ENCODE measurements at places on chromosomes 1 and 21. TPM values are rescaled to one million over a fixed set of nuclear protein-coding genes. Genes with fewer than 3 reads are reported as not detected.

DNA sequence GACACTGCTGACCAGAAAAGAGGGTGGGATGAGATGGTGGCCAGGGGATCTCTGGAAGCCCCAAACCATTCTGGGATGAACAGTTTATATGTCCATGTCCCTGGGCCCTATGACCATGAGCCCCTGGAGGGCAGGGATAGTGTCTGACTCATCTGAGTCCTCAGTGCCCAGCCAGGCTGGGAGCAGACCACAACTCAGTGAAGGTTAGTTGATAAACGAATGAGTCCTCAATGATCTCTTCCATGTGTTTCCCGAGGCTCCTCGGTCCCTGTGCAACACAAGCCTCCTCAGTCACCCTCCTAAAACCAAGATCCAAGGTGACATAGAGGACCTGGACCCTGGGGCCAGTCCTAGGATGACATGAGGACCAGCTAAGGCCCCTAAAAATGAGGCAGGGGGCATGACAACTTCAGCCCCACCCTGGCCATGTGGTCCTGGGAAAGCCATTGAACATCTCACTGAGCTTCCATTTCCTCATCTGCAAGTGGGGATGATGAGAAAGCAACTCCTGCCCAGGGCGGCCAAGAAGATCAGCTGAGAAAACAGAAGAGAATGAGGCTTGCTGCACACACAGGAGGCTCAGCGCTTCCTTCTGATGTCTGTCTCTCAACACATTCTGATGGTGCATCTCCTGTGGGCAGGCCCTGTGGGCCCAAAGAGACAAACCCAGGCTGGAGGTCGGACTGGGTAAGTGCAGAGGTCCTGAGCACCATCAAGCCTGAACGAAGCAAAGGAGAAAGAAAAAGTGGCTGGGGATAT, 86.3 kb downstream of the GLIS1 start:
- H3K4me3 ChIP-seq: no peak overlapping the region
- H3K27ac ChIP-seq: no peak overlapping the region
- no peak for DNase-seq
- no peaks in the 10 kb centered on the region for H3K4me1 ChIP-seq
- H3K27me3 ChIP-seq: peaks cover 4% of the 10 kb centered on the region
- no peaks in the 10 kb centered on the region for H3K36me3 ChIP-seq

GRCh38 chr1:21530368-21531016, 21.3 kb downstream of the ALPL start:
- no peak overlapping the region for H3K4me3 ChIP-seq
- H3K4me1 ChIP-seq: peaks cover 17% of the 10 kb centered on the region
- no peaks in the 10 kb centered on the region for H3K36me3 ChIP-seq
- H3K27ac ChIP-seq: no peak overlapping the region
- no peak for DNase-seq

The LRRC47 gene
- polyA plus RNA-seq: 25.2 TPM

DNA sequence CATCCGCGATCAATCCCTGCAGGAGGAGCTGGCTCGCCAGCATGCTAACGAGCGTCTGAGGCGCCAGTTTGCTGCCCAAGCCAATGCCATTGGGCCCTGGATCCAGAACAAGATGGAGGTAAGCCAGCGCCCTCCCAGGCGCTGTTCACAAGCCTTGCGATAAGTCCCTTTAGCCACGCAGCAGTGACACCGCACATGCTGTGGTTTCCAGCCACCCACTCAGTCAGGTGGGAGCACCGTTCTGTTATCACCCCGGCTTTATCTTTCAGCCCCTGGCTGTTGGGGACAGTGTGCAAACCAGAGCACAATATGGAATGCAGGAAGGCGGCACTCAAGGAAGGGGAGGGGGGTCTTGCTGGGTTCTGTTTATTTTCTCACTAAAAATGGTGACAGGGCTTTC, 41.1 kb upstream of the MTR start:
- no peaks in the 10 kb centered on the region for H3K27me3 ChIP-seq
- no peaks in the 10 kb centered on the region for H3K36me3 ChIP-seq
- DNase-seq: no peak
- H3K4me3 ChIP-seq: no peak overlapping the region

The LORICRIN gene
- polyA plus RNA-seq: not detected

The LMOD1 gene
- not detected for polyA plus RNA-seq

- no peaks in the 10 kb centered on the region for H3K4me1 ChIP-seq
- H3K36me3 ChIP-seq: no peaks in the 10 kb centered on the region
- no peaks in the 10 kb centered on the region for H3K27me3 ChIP-seq
- no peak overlapping the region for H3K4me3 ChIP-seq
- no peak for DNase-seq
Observed at GRCh38 chr21:41749286-41749685, 17.6 kb downstream of the RIPK4 start.

DNA sequence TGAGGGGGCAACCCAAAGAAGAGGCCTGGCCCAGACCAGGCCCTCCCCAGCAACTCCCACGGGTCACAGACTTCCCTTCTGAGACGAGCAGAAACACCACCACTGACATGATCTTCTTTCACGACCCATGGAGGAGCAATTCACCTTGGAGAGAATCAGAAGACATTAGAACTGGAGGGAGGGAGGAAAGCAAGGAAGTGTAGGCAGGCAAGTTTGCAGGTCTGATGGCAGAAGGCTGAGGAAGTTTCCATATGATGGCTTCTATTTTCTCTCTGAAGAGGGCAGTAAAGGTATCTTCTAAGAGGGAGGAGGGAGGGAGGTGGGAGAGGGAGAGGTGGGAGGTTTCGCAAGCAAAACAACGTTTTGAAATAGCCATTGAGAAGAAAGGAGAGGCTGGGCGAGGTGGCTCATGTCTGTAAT, 1.4 kb upstream of the UBXN10 start:
- no peaks in the 10 kb centered on the region for H3K36me3 ChIP-seq
- H3K4me1 ChIP-seq: peaks cover 19% of the 10 kb centered on the region
- no peak for DNase-seq
- H3K4me3 ChIP-seq: no peak overlapping the region
- H3K27me3 ChIP-seq: peaks cover 30% of the 10 kb centered on the region
- no peak overlapping the region for H3K27ac ChIP-seq

- H3K27ac ChIP-seq: no peak overlapping the region
- H3K36me3 ChIP-seq: no peaks in the 10 kb centered on the region
- H3K27me3 ChIP-seq: no peaks in the 10 kb centered on the region
- no peak for DNase-seq
- H3K4me3 ChIP-seq: no peak overlapping the region
Observed at GRCh38 chr1:183871142-183871541, 66.2 kb downstream of the RGL1 start.

DNA sequence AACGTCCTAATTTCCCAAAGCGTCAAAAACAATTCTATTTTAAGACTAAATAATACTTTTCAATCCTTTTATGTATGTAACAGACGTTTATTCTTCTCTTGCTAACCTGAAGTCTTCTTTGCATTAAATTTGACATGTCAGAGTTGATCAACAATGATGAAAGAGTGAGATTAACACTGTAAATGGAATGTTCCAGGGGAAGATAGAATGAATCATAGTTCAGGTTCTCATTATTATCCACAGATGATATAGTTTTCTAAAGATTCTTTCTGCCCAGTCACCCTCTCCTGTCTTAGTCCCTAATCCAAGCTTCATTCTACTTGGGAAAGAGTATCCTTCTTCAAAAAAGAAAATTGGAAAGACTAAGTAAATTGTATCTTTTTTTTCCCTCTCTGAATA, 38.9 kb downstream of the SDCCAG8 start:
- no peak overlapping the region for H3K4me3 ChIP-seq
- H3K27me3 ChIP-seq: no peaks in the 10 kb centered on the region
- H3K4me1 ChIP-seq: no peaks in the 10 kb centered on the region
- DNase-seq: no peak
- H3K27ac ChIP-seq: no peak overlapping the region

DNA sequence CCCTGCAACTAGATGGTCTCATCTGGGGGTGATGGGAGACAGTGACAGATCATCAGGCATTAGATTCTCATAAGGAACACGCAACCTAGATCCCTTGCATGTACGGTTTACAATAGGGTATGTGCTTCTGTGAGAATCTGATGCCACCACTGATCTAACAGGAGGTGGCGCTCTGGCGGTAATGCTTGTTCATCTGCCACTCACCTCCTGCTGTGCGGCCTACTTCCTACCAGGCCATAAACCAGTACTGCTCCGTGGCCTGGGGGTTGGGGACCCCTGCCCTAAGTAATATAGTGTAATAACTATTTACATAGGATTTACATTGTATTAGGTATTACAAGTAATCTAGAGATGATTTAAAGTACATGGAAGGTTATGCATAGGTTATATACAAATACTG, 134.9 kb downstream of the CLEC20A start:
- no peak for DNase-seq
- no peak overlapping the region for H3K4me3 ChIP-seq
- H3K4me1 ChIP-seq: no peaks in the 10 kb centered on the region
- H3K27ac ChIP-seq: no peak overlapping the region
- H3K27me3 ChIP-seq: no peaks in the 10 kb centered on the region
- H3K36me3 ChIP-seq: no peaks in the 10 kb centered on the region

DNA sequence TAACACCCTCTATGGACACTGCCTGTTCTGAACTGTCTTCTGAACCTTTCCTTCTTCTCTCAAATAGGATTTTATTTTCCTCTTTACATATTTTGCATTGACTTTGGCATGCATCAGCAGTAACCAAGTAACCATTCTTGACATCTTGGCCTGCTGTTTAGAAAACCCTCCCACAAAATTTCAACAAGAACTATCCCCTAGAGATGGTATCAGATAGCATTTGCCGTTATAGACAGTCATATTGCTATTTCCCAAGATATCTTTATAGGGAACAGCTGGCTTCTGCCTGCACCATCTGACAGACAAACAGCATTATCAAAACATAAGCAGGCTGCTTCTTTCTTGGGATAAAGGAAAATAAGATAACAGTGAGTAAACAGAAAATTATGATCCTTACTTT, 54.7 kb downstream of the LHX8 start:
- no peak overlapping the region for H3K4me3 ChIP-seq
- H3K27me3 ChIP-seq: no peaks in the 10 kb centered on the region
- no peaks in the 10 kb centered on the region for H3K36me3 ChIP-seq

DNA sequence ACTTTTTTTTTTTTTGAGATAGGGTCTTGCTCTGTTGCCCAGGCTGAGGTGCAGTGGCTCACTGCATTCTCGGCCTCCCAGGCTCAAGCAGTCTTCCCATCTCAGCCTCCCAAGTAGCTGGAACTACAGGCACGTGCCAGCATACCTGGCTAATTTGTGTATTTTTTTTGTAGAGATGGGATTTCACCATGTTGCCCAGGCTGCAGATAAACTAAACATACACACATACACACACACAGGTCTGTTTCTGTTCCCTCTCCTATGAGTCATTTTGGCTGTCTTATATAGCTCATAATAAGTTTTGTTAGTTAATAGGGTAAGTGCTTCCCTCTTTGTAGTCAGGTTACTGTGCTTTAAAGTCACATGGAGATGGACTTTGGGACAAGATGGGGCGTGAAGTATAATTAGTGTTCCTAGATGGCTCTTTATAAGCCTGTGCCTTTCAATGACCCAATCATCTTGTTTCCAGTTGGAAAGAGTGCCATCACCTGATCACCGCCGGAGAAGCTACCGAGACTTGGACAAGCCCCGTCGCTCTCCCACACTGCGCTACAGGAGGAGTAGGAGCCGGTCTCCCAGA, 9.1 kb downstream of the PRPF38A start:
- H3K27me3 ChIP-seq: no peaks in the 10 kb centered on the region
- peaks cover 25% of the 10 kb centered on the region for H3K36me3 ChIP-seq
- H3K4me1 ChIP-seq: no peaks in the 10 kb centered on the region
- H3K4me3 ChIP-seq: no peak overlapping the region
- no peak overlapping the region for H3K27ac ChIP-seq
- DNase-seq: no peak

GRCh38 chr1:227562933-227563323, 428 bp upstream of the ZNF678 start:
- DNase-seq: no peak
- no peaks in the 10 kb centered on the region for H3K36me3 ChIP-seq
- H3K27ac ChIP-seq: no peak overlapping the region

The LRRC40 gene
- 8.4 TPM for polyA plus RNA-seq

The SPRR2E gene
- polyA plus RNA-seq: not detected

The IL23R gene
- not detected for polyA plus RNA-seq

DNA sequence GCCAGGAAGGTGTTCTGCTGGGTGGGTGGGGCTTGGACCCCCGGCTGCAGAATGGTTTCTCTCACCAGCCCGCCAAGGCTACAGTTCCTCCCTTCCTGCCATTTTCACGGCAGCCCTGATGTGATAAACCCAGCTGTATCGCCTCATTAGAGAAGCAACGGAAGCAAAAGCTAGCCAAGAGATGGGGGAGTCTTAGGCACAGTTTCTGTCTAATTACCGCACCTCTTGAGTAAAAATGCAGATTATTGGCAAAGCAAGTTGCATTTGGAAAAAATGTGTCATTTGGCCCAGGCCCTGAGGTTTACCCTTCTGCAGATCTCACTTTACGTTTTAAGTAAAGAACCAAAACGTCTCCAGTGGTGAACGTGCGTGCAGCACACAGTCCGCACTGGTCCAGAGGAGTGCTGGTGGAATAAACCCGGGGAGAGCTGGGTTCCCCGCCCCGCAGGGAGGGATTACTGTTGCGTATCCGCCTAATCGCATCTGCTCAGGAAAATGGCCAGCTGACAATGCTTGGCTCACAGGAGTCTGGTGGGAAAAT, 109.9 kb downstream of the GALNT2 start:
- peaks cover 7% of the 10 kb centered on the region for H3K4me1 ChIP-seq
- no peaks in the 10 kb centered on the region for H3K27me3 ChIP-seq
- no peak for DNase-seq
- H3K4me3 ChIP-seq: no peak overlapping the region
- H3K27ac ChIP-seq: no peak overlapping the region
- H3K36me3 ChIP-seq: no peaks in the 10 kb centered on the region

The NLRP3 gene
- polyA plus RNA-seq: 2.9 TPM

GRCh38 chr1:13595411-13595810, 11.8 kb downstream of the PDPN start:
- H3K27ac ChIP-seq: no peak overlapping the region
- DNase-seq: no peak
- no peaks in the 10 kb centered on the region for H3K36me3 ChIP-seq
- no peaks in the 10 kb centered on the region for H3K4me1 ChIP-seq

- H3K27me3 ChIP-seq: no peaks in the 10 kb centered on the region
- no peak overlapping the region for H3K27ac ChIP-seq
- no peaks in the 10 kb centered on the region for H3K36me3 ChIP-seq
- H3K4me1 ChIP-seq: no peaks in the 10 kb centered on the region
- DNase-seq: no peak
Observed at GRCh38 chr1:166133276-166133841, 33.4 kb downstream of the FAM78B start.
